ENCODE measurements at places on chromosomes 12 and 14.
A peak's percentile ranks its signal among the peaks of the same experiment; 100 is the strongest.

- no peak for DNase-seq
Measured at GRCh38 chr12:16857456-16857923, 251.5 kb upstream of the LMO3 start.

GRCh38 chr12:107537464-107538119 is 148.0 kb upstream of the PWP1 start:
- DNase-seq = no peak

GRCh38 chr14:54654605-54655004 is 87.7 kb downstream of the SAMD4A start:
- no peak for DNase-seq

DNA sequence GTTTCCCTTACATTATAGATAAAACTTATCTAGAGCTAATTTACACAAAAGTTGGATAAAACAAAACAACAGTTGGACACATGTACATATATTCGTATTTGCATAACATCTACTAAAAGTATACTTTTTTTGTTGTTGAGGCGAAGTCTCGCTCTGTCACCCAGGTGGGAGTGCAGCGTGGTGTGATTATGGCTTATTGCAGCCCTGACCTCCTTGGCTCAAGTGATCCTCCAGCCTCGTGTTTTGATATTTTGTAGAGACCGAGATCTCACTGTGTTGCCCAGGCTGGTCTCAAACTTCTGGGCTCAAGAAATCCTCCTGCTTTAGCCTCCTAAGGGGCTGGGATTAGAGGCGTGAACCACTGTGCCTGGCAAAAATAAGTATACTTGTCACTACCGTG is 9.4 kb downstream of the SYNE2 start:
- no peak for DNase-seq

DNA sequence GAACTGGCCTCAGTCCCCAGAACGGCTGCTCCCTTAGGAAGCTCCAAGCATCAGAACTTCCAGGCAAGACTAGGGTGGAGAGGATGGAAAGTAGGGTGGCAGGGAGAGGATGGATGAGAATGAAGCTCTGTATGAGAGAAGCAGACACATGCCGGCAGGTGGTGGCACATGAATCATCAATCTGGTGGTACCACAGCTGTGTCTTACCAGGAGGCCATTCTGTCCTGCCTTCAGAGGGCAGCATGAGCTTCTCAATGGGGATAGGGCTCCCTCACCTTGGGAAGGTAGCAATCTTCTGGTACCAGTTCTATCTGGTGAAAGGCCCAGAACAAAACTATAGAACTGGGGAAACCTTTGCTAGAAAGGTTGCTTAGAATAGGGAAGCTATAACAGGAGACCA is 55.4 kb upstream of the PYGL start:
- no peak for DNase-seq

DNA sequence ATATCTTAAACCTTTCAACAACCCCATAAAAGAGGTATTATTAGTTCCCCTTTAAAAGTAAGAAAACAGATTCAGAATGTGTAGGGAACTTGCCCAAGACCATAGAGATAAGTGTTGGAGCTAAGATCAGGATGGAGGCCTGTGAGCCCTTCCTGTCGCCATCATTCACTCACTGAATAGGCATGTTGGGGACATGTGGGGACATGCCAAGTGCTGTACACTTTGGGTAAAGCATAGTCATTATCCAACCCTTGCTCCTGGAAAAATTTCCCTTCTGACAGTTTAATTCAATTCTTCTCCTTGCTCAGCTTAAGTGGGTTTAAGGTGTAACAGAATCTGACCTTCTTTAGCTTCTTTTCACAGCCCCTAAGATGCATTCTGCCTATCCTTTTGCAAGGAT is 28.0 kb upstream of the C12orf42 start:
- no peak for DNase-seq

- no peak for DNase-seq
Measured at GRCh38 chr14:31505411-31505810, 17.6 kb upstream of the GPR33 start.

- DNase-seq = no peak
Measured at GRCh38 chr12:68673788-68674187, 13.0 kb upstream of the NUP107 start.

- DNase-seq = no peak
Measured at GRCh38 chr14:62066304-62066703, 304.1 kb downstream of the SNAPC1 start.

DNA sequence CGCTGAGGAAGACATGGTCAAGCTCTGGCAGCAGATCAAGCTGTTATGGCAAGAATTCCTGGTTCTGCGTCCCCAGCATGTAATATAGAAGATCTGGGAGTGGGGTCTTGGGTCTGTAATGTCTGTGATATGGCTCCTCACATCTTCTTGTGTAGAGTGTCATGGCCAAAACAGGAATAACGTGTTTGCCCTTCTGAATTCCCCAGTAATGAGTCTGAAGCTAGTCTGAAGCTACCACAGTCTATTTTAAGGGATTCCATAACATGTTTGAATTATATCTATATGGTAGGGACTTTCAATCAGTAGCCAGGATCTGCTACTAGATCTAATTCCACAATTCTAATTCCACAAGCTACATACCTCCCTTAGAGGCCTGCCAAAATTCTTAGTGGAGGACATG is 31.4 kb upstream of the SOX5 start:
- DNase-seq = no peak

- DNase-seq = no peak
Measured at GRCh38 chr14:35247777-35248475, 44.3 kb upstream of the PSMA6 start.

- DNase-seq = no peak
Measured at GRCh38 chr14:94392510-94392935, 4.1 kb upstream of the SERPINA1 start.

DNA sequence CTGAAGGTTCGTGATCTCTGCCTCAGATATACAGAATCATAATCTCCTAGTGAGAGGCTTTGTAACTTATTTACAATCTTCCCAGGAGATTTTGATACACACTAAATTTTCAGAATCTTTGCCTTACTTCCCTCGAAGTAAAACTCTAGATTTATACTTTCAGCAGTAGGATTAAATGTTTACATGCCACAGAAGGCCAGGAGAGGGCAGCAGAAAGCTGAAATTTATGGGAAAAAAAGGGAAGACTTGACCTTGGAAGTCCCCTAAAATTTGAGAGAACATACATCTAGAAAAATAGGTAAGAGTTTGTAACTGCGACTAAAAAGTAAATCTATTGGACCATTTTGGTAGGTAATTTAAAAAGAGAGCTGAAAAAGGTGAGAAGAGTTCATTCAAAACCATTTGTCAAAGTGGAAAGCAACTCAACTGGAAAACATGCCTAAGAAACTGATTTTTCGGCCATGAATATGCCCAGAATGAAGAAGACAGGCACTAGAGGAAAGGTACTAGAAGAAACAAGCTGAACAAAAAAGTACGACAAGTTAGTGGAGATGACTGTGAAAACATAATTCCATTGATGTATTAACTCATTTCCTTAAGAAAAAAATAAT is 242.0 kb upstream of the MDGA2 start:
- no peak for DNase-seq

- DNase-seq = no peak
Measured at GRCh38 chr14:51092965-51093364, 1.9 kb downstream of the TRIM9 start.

DNA sequence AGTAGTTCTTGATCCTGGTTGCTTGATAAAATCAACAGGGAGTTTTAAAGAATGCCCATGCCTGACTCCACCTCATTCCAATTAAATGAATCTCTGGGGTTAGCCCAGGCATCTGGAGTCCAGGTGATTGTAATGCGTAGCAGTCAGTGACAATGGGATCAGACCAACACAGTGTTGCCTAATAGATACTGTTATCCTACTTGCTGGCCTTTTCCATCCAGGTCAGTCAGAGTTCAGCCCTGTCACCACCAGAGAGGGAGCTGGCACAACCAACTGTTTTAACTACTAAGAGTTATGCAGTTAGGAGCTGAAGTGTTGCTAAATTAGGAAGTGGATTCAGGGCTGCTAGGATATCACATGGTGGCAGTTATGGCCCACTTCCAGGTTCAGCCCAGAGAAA is 107.1 kb downstream of the GPR135 start:
- DNase-seq = no peak

- no peak for DNase-seq
Measured at GRCh38 chr12:124750149-124750656, 113.5 kb downstream of the SCARB1 start.

DNA sequence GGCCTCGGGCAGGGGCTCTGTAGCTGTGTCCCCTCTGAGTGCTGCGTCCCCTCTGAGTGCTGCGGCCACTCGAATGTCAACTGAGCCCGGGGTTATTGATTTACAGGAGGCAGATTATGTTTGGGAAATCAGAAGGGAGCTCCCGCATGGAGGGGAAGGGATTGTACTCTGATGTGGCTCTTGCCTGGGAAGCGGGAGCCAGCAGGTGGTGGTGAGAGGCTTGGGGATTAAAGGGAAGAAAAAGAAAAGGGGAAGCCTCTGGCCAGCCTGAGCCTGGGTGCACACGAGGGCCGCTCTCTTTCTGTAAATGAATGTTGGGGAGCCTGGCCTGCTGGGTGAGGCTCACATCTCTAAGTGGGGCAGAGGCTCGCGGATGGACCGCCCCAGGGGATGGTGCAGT is 143.7 kb downstream of the AACS start:
- DNase-seq = no peak

DNA sequence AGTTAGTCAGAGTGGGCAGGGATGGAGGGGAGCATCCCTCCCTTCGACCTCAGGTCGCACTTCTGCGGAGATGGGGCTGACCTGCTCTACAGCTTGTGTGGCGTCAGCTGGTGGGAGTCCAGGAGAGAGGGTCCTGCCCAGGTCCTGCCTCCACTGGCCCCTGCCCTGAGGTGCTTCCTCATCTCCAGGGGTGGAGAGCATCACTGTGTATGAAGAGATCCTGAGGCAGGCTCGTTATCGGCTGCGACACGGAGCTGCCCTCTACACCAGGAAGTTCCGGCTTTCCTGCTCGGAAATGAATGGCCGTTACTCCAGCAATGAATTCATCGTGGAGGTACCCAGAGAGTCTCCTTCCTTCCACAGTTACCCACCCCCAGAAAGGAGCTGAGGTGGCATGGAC is 20.2 kb downstream of the CLSTN3 start:
- DNase-seq = no peak

DNA sequence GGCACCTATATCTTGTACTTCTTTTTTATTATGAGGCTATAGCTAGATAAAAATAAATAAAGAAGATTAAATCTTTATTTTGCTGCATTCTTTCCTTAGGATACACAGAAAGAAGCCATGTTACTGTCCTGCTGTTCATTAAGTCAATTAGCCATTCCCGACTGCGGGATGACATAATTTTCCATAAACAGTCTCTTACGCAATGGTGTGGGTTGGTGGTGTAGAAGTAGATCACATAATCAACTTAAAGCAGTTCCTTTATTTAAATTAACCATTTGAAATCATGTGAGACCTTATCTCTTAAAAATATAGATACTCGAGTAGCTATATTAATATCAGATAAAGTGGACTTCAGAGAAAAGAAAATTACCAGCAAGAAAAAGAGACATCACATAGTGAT is 40.2 kb downstream of the TAOK3 start:
- DNase-seq = no peak

- DNase-seq = no peak
Measured at GRCh38 chr12:93825501-93825888, 148.3 kb downstream of the CRADD start.

- DNase-seq = peak; percentile 63
Measured at GRCh38 chr14:103091041-103091882, 3.3 kb upstream of the EXOC3L4 start.

- peak; percentile 77 for DNase-seq
Measured at GRCh38 chr12:122021822-122022392, at the start of gene BCL7A. BCL7A (plus strand) TSS chr12:122021884; CDS start chr12:122022092, 208 bp downstream.

DNA sequence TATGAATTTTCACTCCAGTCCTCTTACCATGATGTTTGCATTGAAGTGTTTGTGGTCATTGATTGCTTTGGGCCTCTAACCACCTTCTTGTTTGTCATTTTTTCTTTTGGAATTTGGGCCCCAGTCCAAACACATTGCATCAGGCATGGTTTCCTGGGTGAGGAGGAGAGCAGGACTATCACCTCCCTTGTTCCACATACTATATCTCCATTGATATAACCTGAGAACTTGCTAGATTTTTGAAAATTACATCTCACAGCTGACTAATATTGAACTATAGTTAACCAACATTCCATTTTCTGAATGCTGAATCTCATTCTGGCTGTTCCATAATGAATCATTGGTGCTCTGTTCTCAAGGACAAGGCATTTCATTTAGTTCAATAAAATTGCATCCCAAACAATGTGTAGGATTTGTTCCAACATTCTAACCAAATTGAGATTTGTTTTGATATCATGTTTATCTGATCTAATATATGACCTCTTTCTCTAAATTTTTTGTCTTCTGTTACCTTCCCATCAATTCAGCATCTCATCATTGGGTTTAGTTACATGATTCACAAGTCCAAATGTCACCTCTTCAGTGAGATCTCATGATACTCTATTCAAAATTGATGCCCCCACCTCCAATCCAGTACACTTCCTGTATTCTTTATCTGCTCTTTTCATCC is 329.0 kb downstream of the ZFP36L1 start:
- DNase-seq = no peak

GRCh38 chr14:100348253-100348729 is 25.2 kb downstream of the SLC25A47 start:
- DNase-seq = no peak

DNA sequence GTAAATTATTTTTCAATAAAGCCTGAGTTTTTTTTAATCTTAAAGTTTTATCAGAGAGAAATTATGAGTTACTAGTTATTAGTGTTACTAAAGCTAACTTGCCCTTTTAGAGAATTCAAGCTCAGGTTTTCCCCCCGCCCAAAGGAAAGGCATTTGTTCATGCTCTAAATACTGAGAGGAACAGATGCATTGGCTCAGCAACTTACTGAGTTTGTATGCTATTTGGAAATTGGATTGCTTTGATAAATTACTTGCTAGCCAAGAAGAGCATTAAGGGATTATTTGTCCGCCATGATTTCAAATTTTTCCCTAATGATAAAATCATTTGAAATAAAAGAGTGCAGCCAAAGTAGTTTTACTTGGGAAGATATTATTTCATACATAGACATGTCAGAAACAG is 149.4 kb downstream of the METTL25 start:
- DNase-seq = no peak

- no peak for DNase-seq
Measured at GRCh38 chr14:32564596-32564995, 235.5 kb downstream of the AKAP6 start.

- DNase-seq = no peak
Measured at GRCh38 chr14:64501411-64502171, 2.0 kb downstream of the ZBTB25 start.

GRCh38 chr14:30118992-30119640 is 191.5 kb upstream of the PRKD1 start:
- DNase-seq = no peak

- DNase-seq = no peak
Measured at GRCh38 chr12:69241438-69242092, 2.2 kb downstream of the CPSF6 start.

- DNase-seq = no peak
Measured at GRCh38 chr12:91203610-91204009, 21.0 kb upstream of the DCN start.

Data from liver (tissue), 10 donors.